ENCODE measurements at places on chromosomes 7 and 10.

GRCh38 chr10:29306688-29307087 lies 17.8 kb downstream of the LYZL1 start:
- DNase-seq: no peak

- DNase-seq: no peak
Observed at GRCh38 chr10:43794181-43794815, 145.6 kb upstream of the ZNF32 start.

GRCh38 chr7:24980534-24981170 lies 674 bp upstream of the OSBPL3 start:
- peak; percentile 17 for DNase-seq

GRCh38 chr7:152145853-152146466 lies 120.5 kb downstream of the GALNT11 start:
- no peak for DNase-seq

DNA sequence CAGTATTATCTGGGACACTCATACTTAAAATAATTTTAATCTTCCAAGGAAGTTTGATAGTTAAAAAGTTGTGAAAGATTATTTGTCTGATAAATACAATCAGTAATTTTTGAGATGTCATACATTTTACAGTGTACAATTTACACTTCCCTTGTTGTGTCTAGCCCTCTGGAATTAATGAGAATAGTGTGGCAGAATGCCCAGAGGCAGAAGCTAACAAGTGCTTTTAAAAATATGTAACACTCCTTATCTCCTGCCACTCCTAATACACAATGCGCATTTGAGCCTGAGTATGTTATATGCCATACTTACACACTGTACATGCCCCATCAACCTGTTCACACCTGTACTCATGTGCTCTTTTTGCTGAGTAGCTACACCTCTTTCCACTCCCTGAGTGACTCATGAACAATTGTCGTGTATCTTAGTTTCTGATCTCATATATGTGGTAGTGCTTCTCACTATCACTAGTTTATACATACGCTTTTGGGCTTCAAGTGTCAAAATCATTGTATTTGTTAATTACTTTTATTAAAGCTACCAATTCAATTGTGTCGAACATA lies 106.9 kb upstream of the GNAI1 start:
- no peak for DNase-seq

DNA sequence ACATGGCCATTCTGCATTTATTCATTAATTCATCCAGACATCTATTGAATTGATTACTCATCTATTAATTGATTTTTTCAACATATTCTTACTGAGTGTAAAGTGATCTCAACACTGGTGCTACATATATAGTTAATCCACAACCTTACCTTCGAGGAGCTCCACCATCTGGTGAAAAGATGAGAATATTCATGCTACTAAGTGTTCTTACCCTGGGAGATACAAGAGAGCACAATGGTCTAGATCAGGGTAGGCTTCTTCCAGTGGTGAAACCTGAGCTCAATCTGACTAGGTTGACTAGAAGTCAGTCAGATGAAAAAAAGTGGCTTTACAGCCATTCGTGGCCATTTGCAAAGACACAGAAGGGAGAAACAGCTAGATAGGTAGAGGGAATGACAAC lies 507.4 kb downstream of the ANKRD7 start:
- DNase-seq: no peak

- no peak for DNase-seq
Observed at GRCh38 chr7:101402081-101402779, 39.6 kb downstream of the COL26A1 start.

DNA sequence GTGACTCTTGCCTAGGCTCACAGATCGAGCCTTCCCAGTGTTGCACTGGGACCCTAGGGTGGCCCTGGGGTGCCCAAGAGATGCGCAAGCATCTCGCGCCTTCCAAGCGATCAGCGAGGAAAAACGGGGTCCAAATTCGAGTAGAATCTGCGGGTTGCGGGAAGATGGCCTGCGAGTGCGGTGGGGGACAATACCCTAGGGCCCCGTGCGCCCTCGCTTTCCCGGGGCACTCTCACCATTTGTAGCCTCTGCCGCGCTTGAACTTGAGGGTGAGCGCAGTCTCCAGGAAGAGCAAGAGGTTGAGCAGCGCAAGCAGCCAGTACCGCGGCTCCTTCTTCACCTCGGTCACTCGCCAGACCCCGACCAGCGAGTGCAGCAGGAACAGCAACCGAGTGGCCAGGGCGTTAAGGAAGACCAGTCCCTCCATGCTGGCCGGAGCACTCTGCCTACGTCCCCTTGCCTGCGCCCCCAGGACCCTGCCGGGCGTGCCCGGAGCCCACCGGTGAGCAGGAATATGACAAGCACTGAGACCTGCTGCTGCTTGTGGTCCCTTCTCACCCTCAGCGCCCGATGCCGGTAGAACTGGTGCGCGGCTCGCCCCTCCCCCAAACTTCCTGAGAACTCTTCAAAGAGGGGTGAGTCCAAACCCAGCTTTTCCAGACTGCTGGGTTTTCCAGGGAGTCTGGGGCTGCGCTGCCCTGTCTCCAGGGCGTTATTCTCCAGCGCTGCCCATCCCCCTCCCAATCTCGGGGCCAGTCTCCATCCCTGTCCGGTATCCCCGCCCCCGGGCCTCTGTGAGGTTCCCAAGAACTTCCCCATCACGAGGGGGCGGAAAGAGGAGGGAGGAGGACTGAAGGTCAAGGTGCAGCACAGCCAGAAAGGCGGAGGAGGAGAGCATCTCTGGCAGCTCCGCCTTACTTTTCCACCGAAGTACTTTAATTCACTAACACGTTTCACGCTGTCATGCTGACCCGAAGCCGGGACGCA lies at the start of gene TMEM26:
TMEM26 (minus strand) TSS at position 727 of the 987 bp plus-strand sequence; CDS start at position 427, 300 bp downstream.
- no peak for DNase-seq

All from stimulated activated CD4-positive, alpha-beta T cell treated with anti-CD3 and anti-CD28 coated beads, Interleukin-1b, Interleukin-23, amount 100 ng/mL, for 1 hour (primary cell).